ENCODE measurements at places on chromosomes 6 and 20. TPM values are rescaled to one million over a fixed set of nuclear protein-coding genes. Genes with fewer than 3 reads are reported as not detected.

GRCh38 chr6:130829333-130829910 lies 2.2 kb downstream of the SMLR1 start:
- no peaks in the 10 kb centered on the region for H3K36me3 ChIP-seq
- H3K4me1 ChIP-seq: no peaks in the 10 kb centered on the region
- no peak for DNase-seq
- H3K27ac ChIP-seq: no peak overlapping the region
- H3K27me3 ChIP-seq: no peaks in the 10 kb centered on the region

GRCh38 chr20:53187392-53188068 lies 215.4 kb downstream of the TSHZ2 start:
- no peaks in the 10 kb centered on the region for H3K36me3 ChIP-seq
- H3K27ac ChIP-seq: no peak overlapping the region
- no peak for DNase-seq
- no peaks in the 10 kb centered on the region for H3K27me3 ChIP-seq

DNA sequence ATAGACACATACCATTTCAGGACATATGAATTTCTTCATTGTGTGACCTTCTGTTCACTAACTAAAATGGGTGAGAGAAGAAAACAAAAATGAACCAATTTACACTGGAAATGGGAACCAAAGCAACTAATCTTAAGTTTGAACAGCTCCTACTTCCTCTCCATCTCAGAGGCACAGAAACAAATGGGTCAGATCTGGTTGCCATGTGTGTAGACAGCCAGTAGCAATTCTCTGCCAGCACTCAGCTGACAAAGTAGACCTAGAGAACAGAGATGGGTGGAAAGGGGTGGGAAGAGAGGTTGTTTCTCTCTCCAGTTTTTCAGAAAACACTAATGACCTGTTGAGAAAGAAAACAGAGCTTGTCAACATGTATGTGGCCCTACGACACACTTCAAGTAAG lies 14.3 kb upstream of the POPDC3 start:
- H3K27ac ChIP-seq: no peak overlapping the region
- no peaks in the 10 kb centered on the region for H3K4me1 ChIP-seq
- no peak for DNase-seq
- no peaks in the 10 kb centered on the region for H3K27me3 ChIP-seq

GRCh38 chr20:3404402-3404801 lies 3.1 kb downstream of the DNAAF9 start:
- H3K4me1 ChIP-seq: peaks cover 4% of the 10 kb centered on the region
- DNase-seq: no peak
- H3K27ac ChIP-seq: no peak overlapping the region
- no peaks in the 10 kb centered on the region for H3K36me3 ChIP-seq
- H3K4me3 ChIP-seq: no peak overlapping the region

DNA sequence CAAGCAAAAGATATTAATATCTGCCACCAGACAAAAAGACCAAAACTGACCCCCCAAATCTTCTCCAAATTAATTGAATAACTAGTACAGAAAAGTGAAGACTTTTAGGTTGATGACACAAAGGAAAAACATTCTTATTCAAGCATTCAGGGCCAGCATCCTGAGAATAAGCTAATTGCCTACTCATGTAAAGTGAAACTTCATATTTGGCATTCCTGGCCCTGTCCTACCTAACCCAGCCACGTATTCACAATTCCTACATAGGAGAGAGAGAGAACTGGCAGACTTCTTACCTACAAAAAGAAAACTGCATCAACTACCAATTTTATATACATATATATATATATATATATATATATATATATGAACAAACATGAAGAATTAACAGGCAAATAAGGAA lies 4.9 kb upstream of the ASCC3 start:
- H3K4me3 ChIP-seq: no peak overlapping the region
- H3K27ac ChIP-seq: no peak overlapping the region
- DNase-seq: no peak
- no peaks in the 10 kb centered on the region for H3K27me3 ChIP-seq
- peaks cover 3% of the 10 kb centered on the region for H3K4me1 ChIP-seq

- no peaks in the 10 kb centered on the region for H3K36me3 ChIP-seq
- H3K27ac ChIP-seq: no peak overlapping the region
- H3K4me1 ChIP-seq: no peaks in the 10 kb centered on the region
Measured at GRCh38 chr6:150603176-150603575, 3.5 kb downstream of the PLEKHG1 start.

DNA sequence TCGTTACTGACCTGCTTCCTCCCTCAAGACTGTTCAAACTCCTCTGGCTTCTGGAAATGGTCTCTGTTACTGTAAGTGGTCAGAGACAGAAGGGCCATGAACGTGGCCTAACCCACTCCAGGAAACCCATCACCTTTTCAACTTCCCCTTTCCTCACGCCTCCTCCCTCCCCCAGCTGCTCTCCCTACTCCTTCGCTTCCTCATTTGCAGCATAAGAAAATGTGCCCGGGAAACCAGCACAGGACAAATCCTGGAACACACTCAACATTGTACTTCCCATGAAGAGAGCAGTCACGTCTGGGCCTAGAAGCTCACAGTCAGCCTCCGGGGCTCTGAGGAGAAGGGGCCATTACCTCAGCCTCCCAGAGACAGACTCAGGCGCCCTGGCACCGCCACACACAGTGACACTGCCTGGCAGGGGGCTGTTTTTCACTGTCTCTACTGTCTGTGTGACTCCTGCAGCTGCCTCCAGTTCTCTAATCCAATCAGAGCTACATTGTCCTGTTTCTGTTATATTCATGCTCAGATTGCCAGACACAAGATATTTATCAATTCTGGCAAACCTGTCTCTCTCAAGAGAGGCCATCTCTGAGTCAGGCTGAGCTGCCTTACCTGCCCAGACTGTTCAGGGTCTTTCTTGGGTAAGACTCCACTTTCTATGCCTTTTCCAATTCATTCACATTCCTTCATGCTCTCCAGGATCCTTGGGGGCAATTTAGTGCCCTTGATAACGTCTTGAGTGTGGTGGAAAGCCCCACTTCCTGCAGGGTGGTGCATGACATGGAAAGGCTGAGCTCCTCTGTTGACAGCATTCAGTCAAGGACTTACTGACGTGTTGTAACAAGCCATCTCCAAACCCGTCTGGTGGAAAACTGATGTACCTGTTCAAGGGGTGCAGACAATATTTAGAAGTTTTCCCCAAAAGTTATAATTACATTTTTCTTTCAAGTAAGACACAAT lies 242.2 kb downstream of the HIVEP2 start:
- no peaks in the 10 kb centered on the region for H3K36me3 ChIP-seq
- H3K4me1 ChIP-seq: no peaks in the 10 kb centered on the region
- no peaks in the 10 kb centered on the region for H3K27me3 ChIP-seq

- no peak for DNase-seq
- H3K36me3 ChIP-seq: no peaks in the 10 kb centered on the region
- no peak overlapping the region for H3K27ac ChIP-seq
- H3K4me3 ChIP-seq: no peak overlapping the region
- no peaks in the 10 kb centered on the region for H3K4me1 ChIP-seq
Measured at GRCh38 chr6:110492584-110492983, 16.2 kb upstream of the SLC22A16 start.

GRCh38 chr6:51271615-51272014 lies 452.9 kb downstream of the TFAP2B start:
- H3K4me1 ChIP-seq: no peaks in the 10 kb centered on the region
- H3K27ac ChIP-seq: no peak overlapping the region
- no peaks in the 10 kb centered on the region for H3K36me3 ChIP-seq
- no peak overlapping the region for H3K4me3 ChIP-seq
- no peak for DNase-seq
- H3K27me3 ChIP-seq: no peaks in the 10 kb centered on the region

- no peaks in the 10 kb centered on the region for H3K36me3 ChIP-seq
- no peak for DNase-seq
- no peak overlapping the region for H3K4me3 ChIP-seq
- H3K27me3 ChIP-seq: no peaks in the 10 kb centered on the region
Measured at GRCh38 chr20:10280018-10280908, 61.6 kb downstream of the SNAP25 start.

GRCh38 chr6:142764311-142764710 lies 180.7 kb downstream of the HIVEP2 start:
- H3K4me3 ChIP-seq: no peak overlapping the region
- H3K27ac ChIP-seq: no peak overlapping the region
- H3K4me1 ChIP-seq: no peaks in the 10 kb centered on the region
- H3K36me3 ChIP-seq: no peaks in the 10 kb centered on the region

GRCh38 chr6:108868647-108869046 lies 20.4 kb downstream of the ARMC2 start:
- H3K27ac ChIP-seq: no peak overlapping the region
- no peak overlapping the region for H3K4me3 ChIP-seq
- H3K27me3 ChIP-seq: no peaks in the 10 kb centered on the region
- DNase-seq: no peak
- no peaks in the 10 kb centered on the region for H3K4me1 ChIP-seq

- H3K4me1 ChIP-seq: no peaks in the 10 kb centered on the region
- no peak overlapping the region for H3K27ac ChIP-seq
- no peaks in the 10 kb centered on the region for H3K27me3 ChIP-seq
- no peak for DNase-seq
Measured at GRCh38 chr20:20930500-20930899, 175.7 kb downstream of the LINC00237 start.

DNA sequence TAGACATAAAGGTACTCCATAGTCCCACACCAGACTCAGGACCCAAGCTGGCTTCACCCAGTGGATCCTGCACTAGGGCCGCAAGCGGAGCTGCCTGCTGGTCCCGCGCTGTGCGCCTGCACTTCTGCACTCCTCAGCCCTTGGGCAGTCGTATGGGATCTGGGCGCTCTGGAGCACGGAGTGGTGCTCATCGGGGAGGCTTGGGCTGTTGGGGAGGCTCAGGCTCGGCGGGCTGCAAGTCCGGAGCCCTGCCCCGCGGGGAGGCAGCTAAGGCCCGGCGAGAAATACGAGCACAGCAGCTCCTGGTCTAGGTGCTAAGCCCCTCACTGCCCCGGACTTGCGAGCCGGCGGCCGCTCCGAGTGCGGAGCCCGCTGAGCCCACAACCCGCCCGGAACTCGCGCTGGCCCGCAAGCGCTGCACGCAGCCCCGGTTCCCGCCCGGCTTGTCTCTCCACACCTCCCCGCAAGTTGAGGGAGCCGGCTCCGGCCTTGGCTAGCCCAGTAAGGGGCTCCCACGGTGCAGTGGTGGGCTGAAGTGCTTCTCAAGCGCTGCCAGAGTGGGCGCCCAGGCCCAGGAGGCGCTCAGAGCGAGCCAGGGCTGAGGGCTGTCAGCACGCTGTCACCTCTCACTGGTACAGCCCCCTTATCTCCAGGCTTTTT lies 33.4 kb upstream of the GCNT2 start:
- H3K27ac ChIP-seq: no peak overlapping the region
- H3K4me3 ChIP-seq: no peak overlapping the region
- H3K27me3 ChIP-seq: no peaks in the 10 kb centered on the region
- DNase-seq: no peak
- H3K36me3 ChIP-seq: no peaks in the 10 kb centered on the region

GRCh38 chr6:110035321-110035720 lies 57.2 kb downstream of the GPR6 start:
- no peak for DNase-seq
- H3K4me3 ChIP-seq: no peak overlapping the region
- H3K36me3 ChIP-seq: no peaks in the 10 kb centered on the region
- no peaks in the 10 kb centered on the region for H3K27me3 ChIP-seq

DNA sequence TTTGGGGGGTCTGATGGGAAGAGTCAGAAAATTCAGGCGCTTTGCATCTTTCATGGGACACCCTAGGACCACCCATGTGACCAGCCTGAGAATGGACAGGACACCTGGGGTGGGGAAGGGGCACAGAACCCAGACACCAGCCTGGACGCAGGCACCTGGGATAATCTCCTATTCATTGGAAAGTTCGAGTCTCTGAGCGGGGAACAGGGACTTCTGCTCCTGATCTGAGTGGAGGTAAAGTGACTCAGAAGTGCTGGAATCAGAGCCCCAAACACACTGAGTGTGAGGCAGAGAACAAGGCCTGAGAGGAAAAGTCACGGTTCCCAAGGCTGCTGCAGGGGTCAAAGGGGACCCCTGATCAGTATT lies 1.4 kb downstream of the HLA-B start:
- no peak for DNase-seq
- H3K4me1 ChIP-seq: no peaks in the 10 kb centered on the region
- no peak overlapping the region for H3K27ac ChIP-seq

DNA sequence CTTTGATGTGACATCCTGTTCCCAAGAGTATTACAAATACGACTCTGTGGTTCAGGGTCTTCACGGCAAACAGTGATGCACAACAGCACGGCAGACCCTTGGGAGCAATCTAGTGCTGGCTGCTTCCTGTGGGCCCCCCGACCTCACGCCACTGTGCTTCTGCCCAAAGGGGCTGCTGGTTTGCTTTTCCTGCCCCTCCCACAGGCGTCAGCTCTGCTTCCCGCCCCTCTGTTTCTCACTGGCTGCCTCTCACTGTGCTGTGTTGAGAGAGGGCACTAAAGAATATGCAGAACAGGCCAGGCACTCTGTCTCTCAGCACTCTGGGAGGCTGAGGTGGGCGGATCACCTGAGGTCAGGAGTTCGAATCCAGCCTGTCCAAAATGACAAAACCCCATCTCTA lies 554.5 kb upstream of the AGPAT4 start:
- DNase-seq: no peak
- no peak overlapping the region for H3K27ac ChIP-seq
- no peaks in the 10 kb centered on the region for H3K27me3 ChIP-seq
- no peaks in the 10 kb centered on the region for H3K4me1 ChIP-seq

- no peak overlapping the region for H3K4me3 ChIP-seq
- H3K4me1 ChIP-seq: peaks cover 5% of the 10 kb centered on the region
- H3K36me3 ChIP-seq: no peaks in the 10 kb centered on the region
- DNase-seq: no peak
Measured at GRCh38 chr6:98828941-98829411, 5.4 kb upstream of the POU3F2 start.

DNA sequence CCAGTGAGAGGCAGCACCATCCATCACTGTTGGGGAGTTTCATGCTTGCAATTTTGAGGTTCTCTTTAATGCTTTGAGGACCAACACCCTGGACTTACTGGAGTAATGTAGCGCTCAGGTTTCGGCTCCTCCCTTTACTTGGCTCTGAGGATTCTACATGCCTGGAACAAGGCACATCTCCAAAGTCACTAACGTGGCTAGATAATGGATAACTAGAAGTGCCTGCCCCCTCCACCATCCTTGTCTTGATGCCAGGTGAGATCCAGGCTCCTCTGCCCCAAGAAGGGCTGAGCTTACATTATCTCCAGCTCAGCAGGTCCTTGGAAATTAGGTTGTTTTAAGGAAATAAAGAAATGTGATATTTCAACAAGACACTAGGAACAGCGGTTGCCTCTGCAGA lies 75.5 kb upstream of the ZNFX1 start:
- H3K27me3 ChIP-seq: no peaks in the 10 kb centered on the region
- H3K4me1 ChIP-seq: no peaks in the 10 kb centered on the region
- no peak overlapping the region for H3K27ac ChIP-seq

GRCh38 chr6:89675949-89676748 lies 37.6 kb upstream of the LYRM2 start:
- no peaks in the 10 kb centered on the region for H3K27me3 ChIP-seq
- H3K36me3 ChIP-seq: no peaks in the 10 kb centered on the region
- no peaks in the 10 kb centered on the region for H3K4me1 ChIP-seq
- no peak overlapping the region for H3K4me3 ChIP-seq
- DNase-seq: no peak

Gene CDSN
- not detected for total RNA-seq

Gene EYS
- total RNA-seq: 0.82 TPM

Gene HCK
- 3.7 TPM for total RNA-seq

Gene OOEP
- total RNA-seq: not detected

Gene PHACTR1
- total RNA-seq: 2.2 TPM

Gene SLC26A8
- not detected for total RNA-seq

Gene MARCKS
- 242 TPM for total RNA-seq

Gene FGD2
- total RNA-seq: 3.6 TPM

Gene UBE2C
- total RNA-seq: 23.7 TPM

Gene SLCO4A1
- total RNA-seq: 39.7 TPM

Gene ENPP1
- total RNA-seq: 12.6 TPM

Gene TSHZ2
- total RNA-seq: 3.1 TPM

Gene TAF11
- 27.4 TPM for total RNA-seq

Gene LPA
- total RNA-seq: not detected

All from colonic mucosa (tissue), 4 donors.